Lower lobe of right lung (tissue), 2 donors: ENCODE measurements at places on chromosomes 1 and 21. TPM values are rescaled to one million over a fixed set of nuclear protein-coding genes. Genes with fewer than 3 reads are reported as not detected.

The DUSP10 gene
- total RNA-seq, result 8.7 TPM

GRCh38 chr1:118504867-118505266, 319.8 kb upstream of the SPAG17 start:
- no peaks in the 10 kb centered on the region for H3K27me3 ChIP-seq
- H3K4me1 ChIP-seq, result no peaks in the 10 kb centered on the region
- no peaks in the 10 kb centered on the region for H3K36me3 ChIP-seq
- no peak overlapping the region for H3K27ac ChIP-seq
- no peak for DNase-seq

DNA sequence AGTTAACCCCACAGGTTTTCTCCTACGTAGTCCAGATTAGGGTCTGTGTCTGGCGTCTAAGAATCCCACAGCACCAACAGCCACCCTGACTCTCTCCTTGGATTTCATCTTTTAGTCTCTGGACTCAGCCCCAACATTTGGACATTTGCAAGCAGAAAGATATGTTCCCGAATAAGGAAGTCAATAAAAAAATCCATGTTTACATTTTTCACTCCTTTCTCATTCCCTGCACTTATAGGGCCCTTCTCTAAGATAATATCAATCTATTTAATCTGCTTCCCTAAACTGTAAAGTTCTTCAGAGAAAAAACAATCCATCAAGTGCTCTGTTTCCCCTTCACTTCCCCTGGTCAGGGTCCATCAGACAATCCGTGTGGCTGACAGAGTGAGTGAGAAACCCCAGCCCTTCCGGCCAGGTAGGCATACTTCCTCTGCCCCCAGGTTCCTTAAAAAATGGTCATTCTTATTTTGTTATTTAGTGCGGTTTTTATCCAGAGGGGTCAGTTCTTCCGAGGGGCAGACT, 105.9 kb upstream of the CDC42BPA start:
- H3K27ac ChIP-seq, result no peak overlapping the region
- H3K27me3 ChIP-seq, result no peaks in the 10 kb centered on the region
- no peak overlapping the region for H3K4me3 ChIP-seq
- peaks cover 10% of the 10 kb centered on the region for H3K4me1 ChIP-seq
- no peaks in the 10 kb centered on the region for H3K36me3 ChIP-seq
- no peak for DNase-seq

GRCh38 chr1:16139473-16139962, 16.4 kb downstream of the EPHA2 start:
- no peak for DNase-seq
- H3K27me3 ChIP-seq, result no peaks in the 10 kb centered on the region
- H3K4me1 ChIP-seq, result peaks cover 55% of the 10 kb centered on the region

- H3K27me3 ChIP-seq, result peaks cover 22% of the 10 kb centered on the region
- H3K36me3 ChIP-seq, result no peaks in the 10 kb centered on the region
- no peak for DNase-seq
- peaks cover 19% of the 10 kb centered on the region for H3K4me1 ChIP-seq
- no peak overlapping the region for H3K27ac ChIP-seq
Measured at GRCh38 chr1:119713749-119714456, 2.2 kb downstream of the PHGDH start.
